GM12864 (cell line): ENCODE measurements at places on chromosomes 1 and 21.

DNA sequence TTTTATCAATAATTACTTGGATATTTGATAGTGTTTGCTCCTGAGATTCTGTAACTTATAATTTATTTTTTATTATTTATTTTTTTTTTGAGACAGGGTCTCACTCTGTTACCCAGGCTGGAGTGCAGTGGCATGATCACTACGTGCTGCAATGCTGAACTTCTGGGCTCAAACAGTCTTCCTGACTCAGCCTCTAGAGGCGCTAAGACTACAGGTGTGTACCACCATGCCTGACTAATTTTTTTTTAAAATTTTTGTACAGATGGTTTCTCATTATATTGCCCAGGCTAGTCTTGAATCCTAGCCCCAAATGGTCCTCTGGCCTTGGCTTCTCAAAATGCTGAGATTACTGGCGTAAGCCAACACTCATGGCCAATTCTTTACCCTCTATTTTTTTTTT, 845.5 kb upstream of the ADGRL4 start:
- DNase-seq: no peak

GRCh38 chr1:175145899-175146528, 46.6 kb downstream of the KIAA0040 start:
- no peak for DNase-seq

DNA sequence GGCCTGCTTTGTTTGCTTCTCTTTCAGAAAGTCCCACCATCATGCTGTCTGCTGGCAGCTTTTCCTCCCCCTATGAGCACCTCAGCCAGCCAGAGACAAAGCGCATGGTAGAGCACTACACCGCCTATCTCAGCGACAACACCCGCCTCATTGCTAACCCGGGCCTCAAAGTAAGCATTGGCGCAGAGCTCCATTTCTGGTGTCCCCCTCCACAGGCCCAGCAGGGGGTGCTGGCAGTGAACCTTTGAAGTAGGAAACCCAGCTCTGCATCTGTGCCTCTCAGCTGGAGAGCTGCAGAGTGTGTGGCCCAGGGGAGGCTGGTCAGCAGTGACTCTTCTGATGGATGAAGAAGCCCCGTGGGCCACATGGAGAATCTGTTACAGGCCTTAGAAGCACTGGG, 81.2 kb upstream of the RAVER2 start:
- DNase-seq: no peak

DNA sequence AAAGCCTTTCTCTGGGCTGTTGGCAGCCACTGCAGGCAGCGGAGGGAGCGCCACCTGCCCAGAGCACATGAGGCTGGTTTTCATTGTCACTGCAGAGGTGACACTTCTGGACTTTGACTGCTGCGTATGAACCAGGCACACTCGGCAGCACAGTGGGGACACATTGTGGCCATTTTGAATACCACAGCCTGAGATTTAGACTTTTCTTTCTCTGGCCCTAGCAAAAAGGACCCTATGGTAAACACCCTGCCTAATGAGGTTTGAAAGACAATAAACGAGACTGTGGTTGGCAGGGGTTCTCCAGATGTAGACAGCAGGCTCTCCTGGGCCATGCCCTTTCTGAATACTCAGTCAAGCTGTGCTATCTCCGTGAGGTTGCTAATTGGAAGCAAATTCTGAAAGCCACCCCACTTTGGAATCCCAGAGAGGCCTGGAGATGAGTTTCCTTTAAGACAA, 12.0 kb upstream of the KCNE2 start:
- peak; percentile 39 for DNase-seq

DNA sequence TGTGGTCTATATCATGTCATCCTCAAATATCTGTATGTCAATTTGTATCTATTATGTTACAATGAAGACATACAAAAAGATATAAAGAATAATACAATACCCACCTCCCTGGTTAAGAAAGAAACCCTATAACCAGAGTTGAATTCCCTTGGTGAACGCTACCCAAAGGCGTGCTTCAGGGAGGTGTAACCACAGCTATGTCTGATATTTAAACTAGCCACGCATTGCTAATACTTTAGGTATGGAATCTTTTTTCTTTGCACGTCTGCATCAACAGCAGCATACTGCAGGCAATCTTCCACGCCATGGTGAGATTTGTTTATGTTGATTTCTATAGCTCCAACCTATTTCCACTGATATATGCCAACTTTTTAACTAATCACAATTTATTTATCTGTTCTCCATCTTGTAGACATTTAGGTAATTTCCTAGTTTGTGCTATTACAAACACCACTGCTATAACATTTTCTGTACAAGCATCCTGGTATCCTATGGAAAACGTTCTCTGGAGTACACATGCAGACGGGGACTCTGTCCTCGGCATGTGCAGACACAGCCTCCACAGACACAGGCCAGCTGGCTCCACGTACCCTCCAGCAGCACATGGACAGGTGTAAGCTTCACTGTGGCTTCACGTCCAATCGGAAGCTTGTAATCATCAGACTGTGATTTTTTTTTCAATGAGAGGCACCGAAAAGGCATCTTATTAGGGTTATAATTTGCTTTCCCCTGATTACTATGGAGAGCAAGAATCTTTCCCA, 58.5 kb downstream of the HSF2BP start:
- no peak for DNase-seq

GRCh38 chr1:213051881-213052202, 801 bp downstream of the RPS6KC1 start:
- no peak for DNase-seq

DNA sequence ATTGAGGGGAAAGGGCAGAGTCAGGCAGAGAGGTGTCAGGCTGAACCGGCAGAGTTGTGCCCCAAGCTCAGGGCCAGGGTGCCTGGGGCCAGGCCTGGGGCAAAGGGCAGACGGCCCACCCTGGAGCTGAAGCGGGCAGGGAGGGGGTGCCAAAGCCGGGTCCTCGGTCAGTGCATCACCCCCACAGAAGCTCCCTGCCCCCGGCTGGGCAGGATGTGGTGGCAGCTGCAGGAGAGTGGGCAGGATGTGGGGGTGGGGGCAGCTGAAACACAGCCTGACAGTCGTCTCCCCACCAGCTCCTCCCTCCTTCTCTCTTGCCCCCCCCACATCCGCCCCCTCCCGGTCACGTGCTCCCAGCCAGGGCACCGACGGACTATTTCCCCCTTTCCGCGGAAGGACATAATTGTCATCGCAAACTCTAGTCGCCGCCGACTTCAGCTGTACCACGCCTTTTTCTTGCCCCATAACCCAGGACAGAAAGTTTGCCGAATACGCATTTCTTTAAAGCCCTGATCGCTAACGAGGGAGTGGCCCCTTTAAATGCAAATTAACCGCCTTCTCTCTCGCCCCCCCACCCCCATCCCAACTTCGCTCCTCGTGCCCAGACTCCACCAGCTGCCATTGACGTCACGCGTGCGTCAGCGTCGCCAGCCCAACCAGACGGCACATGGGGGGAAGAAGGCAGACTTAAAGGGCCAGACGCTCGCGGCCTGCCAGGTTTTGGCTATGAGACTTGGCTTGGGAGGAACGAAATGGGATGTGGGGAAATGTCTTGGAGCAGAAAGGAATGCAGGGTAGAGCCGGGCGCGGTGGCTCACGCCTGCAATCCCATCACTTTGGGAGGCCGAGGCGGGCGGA, 4.5 kb upstream of the MEF2D start:
- peak; percentile 97 for DNase-seq

DNA sequence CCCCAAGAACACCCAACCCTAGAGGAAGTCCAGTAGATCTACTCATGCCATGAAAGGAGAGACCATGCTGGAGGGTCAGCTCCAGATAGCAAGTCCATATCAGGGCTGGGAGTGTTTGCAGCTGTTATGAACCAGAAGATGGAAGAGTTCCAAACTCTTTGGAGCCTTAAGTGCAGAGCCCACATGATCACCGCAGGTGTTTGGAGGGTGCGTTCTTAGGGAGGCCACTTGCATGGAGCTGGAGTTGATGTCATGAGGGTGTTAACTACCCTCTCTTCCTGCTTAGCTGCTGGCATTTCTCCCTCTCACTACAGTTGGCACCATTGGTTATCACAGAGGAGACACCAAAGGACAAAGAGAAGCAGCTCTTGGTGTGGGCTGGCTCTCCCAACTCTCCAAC, 616.9 kb downstream of the AJAP1 start:
- no peak for DNase-seq

DNA sequence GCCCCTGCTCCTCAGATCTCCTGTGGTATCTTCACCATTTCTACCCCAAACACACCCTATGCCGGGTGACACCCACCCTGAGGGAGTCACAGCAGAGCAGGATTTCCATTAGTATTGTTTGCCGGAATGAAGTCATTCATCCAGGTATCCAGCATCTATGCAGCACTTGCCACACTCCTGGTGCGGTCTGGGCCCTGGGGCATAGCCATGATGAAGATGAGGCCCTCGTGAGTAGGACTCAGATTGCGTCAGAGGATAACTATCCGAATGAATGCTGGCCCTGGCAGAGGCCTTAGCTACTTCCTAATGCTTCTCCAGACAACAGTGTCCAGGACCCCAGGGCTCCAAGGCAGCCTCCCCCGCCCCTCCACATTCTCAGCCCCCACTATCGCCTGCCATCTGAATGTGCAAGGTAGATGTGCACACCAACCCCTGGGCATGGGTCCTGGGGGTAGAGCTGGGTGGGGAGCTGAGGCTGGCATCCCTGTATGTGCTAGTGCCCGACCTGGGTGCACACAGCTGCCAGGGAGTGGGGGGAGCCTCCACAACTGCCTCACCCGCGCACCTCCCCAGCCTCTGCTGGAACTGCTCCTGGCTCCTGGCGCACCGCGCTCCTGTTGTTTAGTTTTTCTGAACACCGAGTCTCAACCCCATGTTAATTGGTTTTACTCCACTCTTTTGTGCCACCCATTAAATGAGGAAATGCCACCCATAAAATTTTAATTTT, 25.5 kb upstream of the ZC3H12A start:
- no peak for DNase-seq

GRCh38 chr1:234601301-234602017, 8.5 kb downstream of the IRF2BP2 start:
- DNase-seq: no peak

DNA sequence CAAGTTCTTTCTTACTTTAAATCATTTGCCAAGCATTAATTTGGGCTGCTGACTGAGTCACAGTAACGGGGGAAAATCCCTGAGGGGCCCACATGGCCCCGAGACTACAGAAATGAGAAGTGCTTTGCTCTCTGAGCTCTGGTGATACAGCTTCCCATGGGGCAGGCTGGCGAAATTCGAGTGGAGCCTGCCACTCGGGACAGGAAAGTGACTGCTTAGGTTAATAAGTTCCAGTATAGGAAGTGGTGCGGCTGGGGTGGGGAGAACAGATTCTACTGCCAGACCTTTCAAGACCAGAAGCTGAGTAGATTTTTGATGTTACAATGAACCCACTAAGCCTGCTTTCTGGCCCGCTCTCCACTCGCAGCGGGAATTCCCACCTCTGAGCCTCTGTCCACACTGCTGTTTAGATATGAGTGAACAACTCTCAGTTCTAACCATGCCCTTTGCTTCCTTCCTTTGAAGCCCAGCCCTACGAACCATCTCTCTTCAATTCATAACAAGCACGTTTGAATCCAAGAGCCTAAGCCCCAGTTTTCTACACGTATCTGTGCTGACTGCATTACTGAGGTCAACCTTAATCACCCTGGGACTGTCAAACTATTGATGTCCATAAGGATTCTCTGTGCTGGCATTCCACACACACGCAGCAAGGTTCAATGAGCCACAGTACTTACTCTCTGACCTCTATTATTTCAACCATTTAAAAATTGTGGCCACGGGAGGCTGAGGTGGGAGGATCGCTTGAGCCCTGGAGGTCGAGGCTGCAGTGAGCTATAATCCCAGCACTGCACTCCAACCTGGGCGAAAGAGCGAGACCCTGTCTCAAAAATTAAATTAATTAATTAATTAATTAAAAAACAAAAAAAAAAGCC, 9.6 kb downstream of the ZBTB17 start:
- DNase-seq: peak; percentile 78

GRCh38 chr21:42453986-42454570, 41.9 kb downstream of the RSPH1 start:
- DNase-seq: no peak

GRCh38 chr1:221888218-221888617, 146.3 kb upstream of the DUSP10 start:
- no peak for DNase-seq

GRCh38 chr1:204255966-204256365, 42.2 kb upstream of the GOLT1A start:
- no peak for DNase-seq

DNA sequence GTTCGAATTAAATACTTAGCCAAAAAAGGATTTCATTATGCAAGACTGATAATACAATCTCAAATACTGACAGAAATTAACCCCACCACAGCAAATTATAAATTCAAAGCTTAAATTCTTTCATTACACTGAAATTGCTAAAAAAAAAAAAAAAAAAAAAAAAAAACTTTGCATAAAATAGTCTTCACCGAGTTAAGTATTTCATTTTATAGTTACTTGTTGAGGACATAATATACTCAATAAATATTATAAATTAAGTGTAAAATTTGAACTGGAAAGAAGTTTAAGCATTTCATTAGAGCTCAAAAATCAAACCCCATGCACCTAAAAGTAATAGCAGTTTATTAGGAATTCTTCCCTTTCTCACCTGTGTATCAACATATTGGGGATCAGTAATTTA, 1.9 kb upstream of the PSMG1 start:
- DNase-seq: no peak

DNA sequence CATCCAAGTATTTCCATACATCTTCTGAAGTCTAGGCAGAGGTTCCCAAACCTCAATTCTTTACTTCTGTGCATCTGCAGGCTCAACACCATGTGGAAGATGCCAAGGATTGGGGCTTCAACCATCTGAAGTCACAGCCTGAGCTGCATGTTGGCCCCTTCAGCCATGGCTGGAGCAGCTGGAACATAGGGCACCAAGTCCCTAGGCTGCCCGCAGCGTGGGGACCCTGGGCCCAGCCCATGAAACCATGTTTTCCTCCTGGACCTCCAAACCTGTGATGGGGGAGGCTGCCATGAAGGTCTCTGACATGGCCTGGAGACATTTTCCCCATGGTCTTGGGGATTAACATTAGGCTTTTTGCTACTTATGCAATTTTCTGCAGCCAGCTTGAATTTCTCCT, 729.8 kb downstream of the KCNT2 start:
- no peak for DNase-seq

- DNase-seq: no peak
Observed at GRCh38 chr21:21238629-21239400, 240.6 kb downstream of the NCAM2 start.

DNA sequence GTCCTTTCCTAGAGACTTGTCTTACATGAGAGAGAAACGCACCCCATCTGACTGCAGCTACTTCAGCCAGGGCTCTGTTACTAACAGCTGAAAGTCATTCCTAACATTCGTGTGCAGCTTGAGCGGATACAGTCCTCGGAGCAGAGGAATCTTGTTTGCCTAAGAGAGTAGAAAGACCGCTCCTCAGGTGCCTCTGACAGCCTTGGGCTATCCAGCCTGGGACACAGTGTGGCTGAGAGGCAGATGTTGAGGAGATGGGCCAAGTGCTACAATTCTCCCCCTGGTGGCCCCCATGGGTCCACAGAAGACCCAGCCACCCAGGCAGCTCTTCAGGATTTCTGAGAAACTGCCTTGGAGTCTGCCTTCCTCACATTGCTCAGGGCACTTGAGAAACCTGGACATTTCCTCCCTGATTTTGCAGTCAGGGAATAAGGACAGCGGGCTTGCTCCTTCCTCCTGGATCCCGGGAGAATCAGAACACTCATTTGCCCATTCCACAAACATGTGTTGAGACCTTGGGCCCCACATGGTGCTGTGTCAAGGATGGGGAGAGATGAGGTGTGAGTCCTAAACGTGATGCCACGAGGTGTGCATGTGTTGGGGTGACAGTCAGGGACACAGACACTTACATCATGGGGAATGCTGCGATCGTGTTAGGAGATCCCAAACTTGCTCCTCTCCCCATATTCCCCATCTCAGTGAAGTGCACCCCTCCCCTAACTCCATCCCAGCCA, 13.1 kb downstream of the TRIM62 start:
- no peak for DNase-seq

- DNase-seq: no peak
Observed at GRCh38 chr1:99503276-99503747, 142.6 kb upstream of the PALMD start.
